ENCODE measurements at places on chromosomes 1 and 21. TPM values are rescaled to one million over a fixed set of nuclear protein-coding genes. Genes with fewer than 3 reads are reported as not detected.

Gene HAX1
- total RNA-seq: 52.5 TPM

Gene SIKE1
- 50.9 TPM for total RNA-seq

GRCh38 chr1:51445351-51446090 lies 73.5 kb downstream of the EPS15 start:
- no peaks in the 10 kb centered on the region for H3K27me3 ChIP-seq
- H3K4me3 ChIP-seq: no peak overlapping the region
- peaks cover 24% of the 10 kb centered on the region for H3K4me1 ChIP-seq
- H3K36me3 ChIP-seq: peaks cover 4% of the 10 kb centered on the region
- H3K27ac ChIP-seq: peak overlapping the region; percentile 32

DNA sequence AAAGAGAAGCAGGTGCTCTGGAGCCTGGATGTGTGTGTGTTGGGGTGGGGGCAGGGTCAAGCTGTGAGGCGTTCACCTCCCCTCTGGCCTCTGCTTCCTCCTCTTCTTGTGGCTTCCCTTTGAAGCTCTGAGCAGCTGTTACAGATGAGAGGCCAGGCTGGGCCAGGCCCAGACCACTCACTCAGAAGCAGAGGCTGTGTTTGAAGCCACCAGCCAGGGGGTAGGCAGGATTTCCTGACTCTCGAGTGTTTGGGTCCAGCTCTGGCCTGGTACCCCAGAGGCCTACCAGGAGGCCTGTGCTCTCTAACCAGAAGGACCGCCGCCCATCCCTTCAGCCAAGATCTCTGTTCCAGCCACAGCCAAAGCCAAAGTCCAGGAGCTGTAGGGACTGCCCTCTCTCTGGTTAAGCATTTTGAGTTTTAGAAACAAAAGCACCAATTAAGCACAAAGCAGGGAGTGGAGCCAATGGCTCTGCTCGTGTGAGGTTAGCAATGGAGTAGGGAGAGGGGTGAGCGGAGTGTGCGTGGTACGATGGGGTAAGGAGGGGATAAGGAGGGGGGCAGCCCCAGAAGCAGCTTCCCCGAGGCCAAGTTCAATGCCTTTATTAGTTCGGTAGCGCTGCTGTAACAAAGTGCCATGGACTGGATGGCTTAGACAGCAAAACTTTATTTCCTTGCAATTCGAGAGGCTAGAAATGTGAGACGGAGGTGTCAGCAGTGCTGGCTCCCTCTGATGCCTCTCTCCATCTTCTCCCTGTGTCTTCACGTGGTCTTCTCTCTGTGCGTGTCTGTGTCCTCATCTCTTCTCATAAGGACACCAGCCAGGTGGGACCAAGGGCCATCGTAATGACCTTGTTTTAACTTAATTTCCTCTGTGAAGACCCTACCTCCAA lies 20.5 kb downstream of the RCSD1 start:
- DNase-seq: no peak
- H3K4me3 ChIP-seq: peak overlapping the region; percentile 78
- no peaks in the 10 kb centered on the region for H3K27me3 ChIP-seq
- H3K27ac ChIP-seq: peak overlapping the region; percentile 94
- H3K4me1 ChIP-seq: peaks cover 68% of the 10 kb centered on the region
- peaks cover 9% of the 10 kb centered on the region for H3K36me3 ChIP-seq

DNA sequence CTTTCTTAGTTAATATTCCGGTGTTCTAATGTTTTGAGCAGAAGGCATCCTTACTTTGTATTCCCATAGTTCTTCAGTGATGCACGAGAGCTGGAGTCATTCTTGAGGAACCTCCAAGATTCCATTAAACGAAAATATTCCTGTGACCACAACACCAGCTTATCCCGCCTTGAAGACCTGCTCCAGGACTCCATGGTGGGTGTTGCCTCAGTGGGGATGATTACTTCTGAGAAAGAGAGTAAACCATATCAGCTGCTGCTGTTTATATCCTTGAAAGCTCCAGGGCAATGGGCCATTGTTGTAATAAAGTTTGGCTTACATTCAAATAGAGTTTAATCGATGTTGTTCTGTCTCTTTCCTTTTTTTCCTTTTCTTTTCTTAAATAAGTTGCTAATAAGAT lies 93.1 kb downstream of the MACF1 start:
- H3K27ac ChIP-seq: no peak overlapping the region
- H3K4me3 ChIP-seq: no peak overlapping the region
- peaks cover 9% of the 10 kb centered on the region for H3K4me1 ChIP-seq

- no peak overlapping the region for H3K27ac ChIP-seq
- H3K4me3 ChIP-seq: no peak overlapping the region
- peaks cover 6% of the 10 kb centered on the region for H3K36me3 ChIP-seq
- peaks cover 4% of the 10 kb centered on the region for H3K4me1 ChIP-seq
Measured at GRCh38 chr21:45852886-45853400, 128.6 kb upstream of the COL6A1 start.

GRCh38 chr21:46066591-46067331 lies 31.2 kb upstream of the COL6A2 start:
- no peak for DNase-seq
- H3K27me3 ChIP-seq: peaks cover 50% of the 10 kb centered on the region
- peaks cover 3% of the 10 kb centered on the region for H3K36me3 ChIP-seq

GRCh38 chr21:45415943-45416611 lies 11.1 kb downstream of the COL18A1 start:
- DNase-seq: no peak
- no peak overlapping the region for H3K27ac ChIP-seq
- peaks cover 2% of the 10 kb centered on the region for H3K4me1 ChIP-seq
- H3K27me3 ChIP-seq: peaks cover 31% of the 10 kb centered on the region
- peaks cover 2% of the 10 kb centered on the region for H3K36me3 ChIP-seq
- no peak overlapping the region for H3K4me3 ChIP-seq

DNA sequence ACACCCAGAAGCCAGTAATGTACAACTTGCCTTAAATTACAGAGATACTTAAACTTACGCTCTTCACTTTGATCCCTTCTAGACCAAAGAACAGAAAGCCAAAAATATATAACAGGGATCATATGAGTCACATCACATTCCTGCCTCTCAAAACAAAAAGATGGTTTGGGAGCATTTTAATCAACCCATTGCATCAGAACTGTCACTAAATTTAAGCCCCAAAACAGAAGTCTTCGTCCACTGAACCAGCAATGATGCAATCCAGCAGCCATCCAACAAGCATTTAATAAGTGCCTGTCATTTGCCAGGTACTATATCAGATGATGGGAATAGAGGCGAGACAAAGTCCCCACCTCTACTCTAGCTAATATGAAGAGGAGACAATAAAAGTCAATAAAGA lies 42.7 kb upstream of the GLIS1 start:
- no peak overlapping the region for H3K4me3 ChIP-seq
- no peaks in the 10 kb centered on the region for H3K27me3 ChIP-seq
- peaks cover 12% of the 10 kb centered on the region for H3K36me3 ChIP-seq
- peaks cover 12% of the 10 kb centered on the region for H3K4me1 ChIP-seq
- no peak overlapping the region for H3K27ac ChIP-seq

GRCh38 chr1:163055005-163055404 lies 14.2 kb upstream of the RGS4 start:
- H3K36me3 ChIP-seq: no peaks in the 10 kb centered on the region
- no peak for DNase-seq
- no peak overlapping the region for H3K27ac ChIP-seq
- H3K4me1 ChIP-seq: no peaks in the 10 kb centered on the region
- H3K4me3 ChIP-seq: no peak overlapping the region
- H3K27me3 ChIP-seq: peaks cover 36% of the 10 kb centered on the region

All from T-helper 17 cell (primary cell).